ENCODE measurements at places on chromosomes 6 and 20.
A peak's percentile ranks its signal among the peaks of the same experiment; 100 is the strongest.

GRCh38 chr6:28648878-28649375 is 123.2 kb downstream of the GPX5 start:
- no peak for DNase-seq

DNA sequence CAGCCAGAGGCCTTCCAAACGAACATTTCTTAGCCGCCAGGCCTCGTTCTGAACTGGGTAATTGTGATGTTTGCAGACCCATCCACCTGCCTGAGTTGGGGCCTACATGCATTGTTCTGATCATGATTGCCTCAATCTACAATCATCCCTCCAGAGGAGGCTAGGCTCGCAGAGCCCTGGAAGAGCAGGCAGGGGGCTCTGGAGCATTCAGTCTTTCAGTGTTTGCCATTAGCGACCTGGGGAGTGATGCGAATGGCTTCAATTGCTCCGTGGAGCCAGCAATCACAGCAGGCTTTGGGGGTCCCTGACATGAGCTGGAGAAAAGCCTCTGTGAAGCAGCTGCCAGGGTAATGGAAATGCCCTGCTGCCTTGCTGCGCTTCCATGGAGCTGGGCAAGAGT is 22.0 kb downstream of the SNAP25 start:
- DNase-seq, result no peak

DNA sequence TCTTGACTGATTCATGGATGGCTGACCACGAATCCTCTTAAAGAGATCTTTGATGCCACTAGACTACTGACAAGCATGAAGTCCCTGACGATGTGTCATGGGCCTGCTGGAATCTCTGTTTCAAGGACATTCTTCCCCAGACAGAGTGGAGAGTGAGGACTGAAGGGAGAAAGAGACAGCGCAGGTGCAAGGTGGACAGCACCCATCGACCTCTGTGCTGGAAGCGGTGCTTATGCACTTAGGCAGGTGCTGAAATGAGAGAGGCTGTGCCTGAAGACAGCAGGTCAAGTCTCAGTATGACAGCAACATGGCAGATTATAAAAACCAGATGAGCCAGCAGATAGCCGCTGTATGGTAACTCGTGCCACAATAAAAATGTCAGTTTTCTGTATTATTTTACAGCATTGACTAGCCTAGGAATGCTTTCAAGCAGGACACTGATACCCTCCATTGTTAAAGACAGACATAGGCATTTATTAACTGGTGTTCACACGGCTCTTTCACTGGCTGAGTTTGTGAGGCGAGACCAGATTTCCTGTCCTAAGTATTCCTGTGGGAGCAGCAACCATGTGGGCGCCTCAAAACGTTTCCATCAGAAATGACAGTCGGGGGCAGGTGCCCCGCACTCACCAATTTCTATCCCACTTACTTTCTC is 47.5 kb downstream of the FOXC1 start:
- DNase-seq, result no peak

- DNase-seq, result peak; percentile 22
Observed at GRCh38 chr20:22555791-22556564, 28.4 kb downstream of the FOXA2 start.

DNA sequence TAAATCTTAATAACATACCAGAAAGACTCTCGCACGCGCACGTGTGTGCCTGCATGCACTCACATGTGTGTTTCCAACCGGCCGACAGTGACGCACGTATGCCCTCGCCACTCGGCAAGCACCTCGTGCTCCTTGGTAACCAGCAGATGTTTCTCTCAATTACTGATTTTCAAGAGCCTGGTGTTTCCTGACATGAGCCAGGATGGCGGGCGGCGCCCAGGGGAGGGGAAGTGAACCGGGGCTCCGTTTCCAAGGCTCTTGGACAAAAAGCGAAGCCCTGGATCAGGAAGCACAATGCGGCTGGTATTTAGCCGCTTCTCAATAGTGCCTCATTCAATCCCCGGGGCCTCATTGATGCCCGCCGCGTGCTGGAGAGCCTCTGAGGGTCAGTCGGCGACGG is 37.7 kb downstream of the PMEPA1 start:
- no peak for DNase-seq

DNA sequence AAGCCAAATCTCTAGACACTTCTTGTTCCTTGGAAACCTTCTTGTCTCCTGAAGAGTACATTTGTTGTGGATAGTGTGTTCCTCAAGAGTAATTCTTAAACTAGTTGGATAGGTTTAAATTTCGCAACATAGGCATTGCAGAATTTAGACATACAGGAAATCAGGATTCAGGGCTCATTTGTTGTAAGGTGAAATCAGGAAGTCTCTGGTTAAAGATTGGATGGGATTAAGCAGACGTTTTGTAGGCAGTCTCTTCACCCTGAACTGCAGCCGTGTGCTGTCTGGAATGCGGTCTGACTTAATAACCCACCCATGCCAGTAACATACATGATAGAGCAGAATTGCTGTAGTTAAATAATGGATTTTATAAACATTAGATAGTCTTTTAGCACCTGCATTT is 21.7 kb downstream of the HIVEP1 start:
- DNase-seq, result no peak

DNA sequence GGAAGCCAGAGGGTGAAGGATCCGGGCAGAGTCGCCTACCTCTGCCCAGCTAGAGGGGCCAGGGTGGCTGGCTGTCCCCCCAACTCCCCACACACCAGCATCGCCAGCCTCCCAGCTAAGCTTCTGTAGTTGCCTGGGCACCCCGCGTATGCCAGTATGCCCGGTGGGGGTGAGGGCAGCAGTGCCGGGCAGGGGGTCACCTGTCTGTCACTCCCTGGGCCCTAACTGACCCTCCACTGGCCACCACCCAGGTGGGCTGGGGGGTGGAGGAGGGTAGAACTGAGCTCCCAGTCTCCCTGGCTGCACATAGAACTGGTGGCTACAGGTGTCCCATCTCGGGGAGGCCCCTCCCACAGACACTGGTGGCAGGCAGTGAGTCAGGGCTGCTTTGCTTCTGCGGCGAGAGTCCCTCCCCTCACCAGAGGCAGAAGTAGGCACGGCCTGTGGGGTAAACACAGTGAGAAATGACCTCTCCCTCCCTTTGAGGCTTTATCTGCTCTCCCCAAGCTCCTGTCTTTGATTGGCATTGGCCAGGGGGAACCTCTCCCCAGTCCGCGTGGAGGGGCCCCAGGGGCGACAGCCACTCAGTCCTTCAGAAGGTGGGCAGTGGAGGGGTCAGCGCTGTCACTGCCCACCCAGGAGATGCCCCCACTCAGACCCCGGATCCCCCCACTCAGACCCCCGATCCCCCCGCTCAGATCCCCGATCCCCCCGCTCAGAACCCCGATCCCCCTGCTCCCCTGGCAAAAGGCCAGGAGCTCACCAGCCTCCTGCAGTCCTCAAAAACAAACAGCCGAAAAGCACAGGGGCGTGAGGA is 2.5 kb downstream of the NTSR1 start:
- peak; percentile 88 for DNase-seq

DNA sequence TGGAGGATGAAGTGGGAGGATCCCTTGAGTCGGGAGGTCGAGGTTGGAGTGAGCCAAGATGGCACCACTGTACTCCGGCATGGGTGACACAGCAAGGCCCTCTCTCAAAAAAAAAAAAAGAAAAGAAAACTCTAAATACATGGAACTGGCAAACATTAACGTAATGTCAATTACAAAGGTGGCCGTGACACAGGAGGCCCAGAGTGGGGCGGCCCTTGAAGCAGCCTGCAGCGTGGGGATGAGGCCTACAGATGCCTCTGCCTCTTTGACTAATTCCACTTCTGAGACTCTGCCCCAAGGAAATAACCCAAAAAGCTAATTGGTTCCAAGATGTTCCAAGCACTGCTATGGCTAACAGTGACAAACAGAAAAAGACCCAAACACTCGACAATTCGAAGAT is 21.2 kb downstream of the ZBTB46 start:
- DNase-seq, result no peak

- DNase-seq, result peak; percentile 71
Observed at GRCh38 chr20:25039697-25040437, 18.1 kb downstream of the ACSS1 start.

GRCh38 chr6:36698871-36699271 is 1.2 kb downstream of the RAB44 start:
- DNase-seq, result no peak

- DNase-seq, result peak; percentile 76
Observed at GRCh38 chr20:38883081-38883980, 42.9 kb upstream of the FAM83D start.

DNA sequence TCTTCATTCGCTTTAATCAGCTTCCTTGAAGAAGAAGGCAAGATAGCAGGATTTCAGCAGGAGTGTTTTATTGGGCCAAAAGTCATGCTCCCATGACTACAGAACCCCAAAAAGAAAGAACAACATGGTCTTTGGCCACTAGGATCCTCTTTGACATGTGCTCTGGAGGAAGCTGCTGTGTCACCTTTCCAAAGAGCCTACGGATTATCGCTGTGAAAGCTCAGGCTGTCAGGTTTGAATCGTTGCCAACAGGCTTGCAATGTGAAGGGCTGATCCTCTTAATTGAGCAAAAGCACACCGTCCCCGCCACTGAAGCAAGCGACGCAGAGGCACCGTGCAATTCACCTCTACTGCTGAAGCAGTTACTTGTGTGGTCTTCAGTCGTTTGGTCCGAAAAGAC is 29.0 kb downstream of the MYLIP start:
- no peak for DNase-seq

GRCh38 chr6:137977814-137978213 is 110.8 kb downstream of the TNFAIP3 start:
- DNase-seq, result no peak

GRCh38 chr20:38395165-38395564 is 40.0 kb downstream of the SNHG17 start:
- DNase-seq, result peak; percentile 27

DNA sequence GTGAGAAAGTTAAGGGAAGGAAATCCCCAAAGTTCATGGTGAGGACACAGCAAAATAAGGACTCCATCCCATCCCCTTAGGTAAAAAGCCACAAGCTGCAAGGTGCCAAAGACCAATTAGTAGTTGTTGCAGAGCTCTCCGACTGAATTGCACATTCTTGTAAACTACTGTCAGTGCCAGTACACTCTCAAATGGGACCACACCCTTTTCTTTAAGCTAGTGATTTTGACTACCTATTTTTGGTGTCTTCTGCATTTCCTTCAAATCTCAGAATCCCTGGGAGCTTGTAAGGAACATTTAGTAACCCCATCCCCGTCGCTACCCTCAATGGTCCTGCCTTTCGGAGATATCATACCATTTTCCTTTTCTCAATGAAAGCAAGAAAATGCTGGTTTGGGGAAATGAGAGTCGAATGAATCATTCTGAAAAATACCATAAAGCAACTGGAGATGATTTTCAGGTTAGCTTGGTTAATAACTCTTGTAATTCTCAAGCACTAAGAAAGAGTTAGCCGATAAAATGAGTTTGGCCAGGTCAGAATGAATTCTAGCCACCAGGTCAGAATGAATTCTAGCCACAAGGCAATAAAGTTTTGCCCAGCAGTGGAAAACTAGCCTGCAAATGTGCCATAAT is 5.2 kb upstream of the HMGN3 start:
- no peak for DNase-seq

- DNase-seq, result no peak
Observed at GRCh38 chr6:160734627-160735026, 32.6 kb downstream of the PLG start.

Measured in A172 (cell line).